ENCODE measurements at places on chromosomes 13 and 19.
A peak's percentile ranks its signal among the peaks of the same experiment; 100 is the strongest.

- no peak for DNase-seq
Measured at GRCh38 chr19:29432677-29433076, 93.1 kb upstream of the VSTM2B start.

DNA sequence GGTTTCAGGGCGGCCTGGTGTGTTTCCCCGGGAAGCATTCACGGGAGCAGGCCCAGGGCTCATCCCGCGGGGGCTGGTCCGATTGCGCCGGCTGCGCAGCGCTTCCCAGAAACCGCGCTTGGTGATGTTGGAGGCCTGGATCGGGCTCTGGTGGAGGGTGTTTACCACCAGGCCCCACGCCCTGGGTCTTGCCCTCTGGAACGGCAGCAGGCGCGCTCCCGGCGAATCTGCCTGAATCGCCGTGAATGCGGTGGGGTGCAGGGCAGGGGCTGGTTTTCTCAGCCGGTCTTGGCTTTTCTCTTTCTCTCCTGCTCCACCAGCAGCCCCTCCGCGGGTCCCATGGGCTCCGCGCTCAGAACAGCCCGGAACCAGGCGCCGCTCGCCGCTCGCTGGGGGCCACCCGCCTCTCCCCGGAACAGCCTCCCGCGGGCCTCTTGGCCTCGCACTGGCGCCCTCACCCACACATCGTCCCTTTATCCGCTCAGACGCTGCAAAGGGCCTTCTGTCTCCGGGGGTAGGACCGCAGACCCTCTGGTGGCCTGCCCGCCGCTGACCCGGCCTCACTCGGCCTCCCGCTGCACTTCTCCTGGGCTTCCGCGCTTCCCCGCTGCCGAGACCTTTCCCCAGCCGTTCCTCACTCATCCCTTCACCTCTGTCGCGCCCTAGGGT, 69.4 kb upstream of the GJB6 start:
- no peak for DNase-seq

GRCh38 chr13:42855410-42855809, 74.0 kb downstream of the FAM216B start:
- no peak for DNase-seq

DNA sequence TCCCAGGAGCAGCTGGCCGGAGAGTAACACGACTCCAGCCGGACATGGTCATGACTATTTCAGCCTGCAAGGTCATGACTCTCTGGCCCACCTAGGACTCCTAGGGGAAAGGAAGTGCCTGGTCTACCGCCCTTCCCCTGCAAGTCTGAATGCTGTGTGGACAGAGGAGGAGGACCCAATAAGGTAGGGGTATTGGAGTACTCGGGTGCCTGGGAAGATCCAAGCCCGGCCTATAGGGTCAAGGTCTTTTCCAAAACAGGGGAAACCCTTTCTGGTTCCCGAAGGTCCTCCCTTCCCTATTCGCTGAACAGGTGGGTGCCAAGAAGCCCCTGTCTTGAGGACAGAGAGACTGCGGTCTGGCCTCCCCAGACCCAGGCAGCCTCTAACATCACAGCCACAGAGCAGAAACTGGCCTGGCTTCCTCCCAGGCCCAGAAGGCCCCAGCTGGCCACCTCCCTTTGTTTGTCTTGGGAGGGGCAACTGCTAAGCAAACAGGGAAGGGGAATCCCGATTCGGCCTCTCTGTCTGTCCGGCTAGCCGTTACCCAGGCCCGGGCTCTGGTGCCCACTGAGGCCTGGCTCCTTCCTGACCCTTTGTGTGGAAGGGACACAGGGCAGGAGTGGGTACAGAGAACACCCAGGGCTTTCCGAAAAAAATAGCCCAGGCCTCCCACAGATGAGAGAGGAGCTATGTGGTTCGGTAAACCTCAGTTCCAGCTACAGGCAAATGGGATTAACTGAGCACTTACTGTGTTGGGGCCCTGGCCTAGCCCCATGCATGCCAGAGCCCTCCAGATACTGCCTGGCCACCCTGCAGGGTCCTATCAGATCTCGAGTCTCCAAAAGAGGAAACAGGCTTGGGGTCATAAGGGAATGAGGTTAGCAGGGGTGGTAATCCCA, 5.2 kb upstream of the GRAMD1A start:
- peak; percentile 87 for DNase-seq

GRCh38 chr13:34708566-34709313, 233.3 kb upstream of the NBEA start:
- DNase-seq, result no peak

DNA sequence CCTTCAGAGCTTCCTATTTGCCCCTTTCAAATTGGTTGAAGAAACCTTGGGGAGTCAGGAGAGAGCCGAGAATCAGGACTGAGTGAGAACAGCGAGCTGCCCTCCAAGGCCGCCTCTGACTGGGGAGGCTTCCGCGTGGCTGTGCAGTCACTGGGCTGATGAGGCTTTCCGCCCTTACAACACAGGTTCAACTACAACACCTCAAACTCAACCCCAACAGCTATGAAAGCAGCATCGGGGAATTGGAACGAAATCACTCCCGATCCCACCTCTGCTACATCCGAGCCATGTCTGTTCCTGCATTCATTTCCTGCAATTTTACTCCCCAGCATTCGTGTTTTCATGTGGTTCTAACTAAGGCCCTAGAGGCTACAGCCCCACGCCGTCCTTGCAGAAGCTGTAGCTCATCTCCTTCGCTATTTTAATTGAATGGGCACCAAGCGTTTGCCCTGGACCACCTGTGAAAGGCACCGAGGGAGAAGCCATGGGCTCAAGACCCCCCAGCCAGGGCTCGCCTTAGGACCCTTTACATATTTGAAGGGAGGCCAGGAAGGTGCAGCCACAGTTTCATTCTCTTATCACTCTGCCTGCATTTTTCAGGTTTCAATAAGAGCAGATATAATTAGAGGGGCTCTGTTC, 12.3 kb upstream of the RASA3 start:
- no peak for DNase-seq

DNA sequence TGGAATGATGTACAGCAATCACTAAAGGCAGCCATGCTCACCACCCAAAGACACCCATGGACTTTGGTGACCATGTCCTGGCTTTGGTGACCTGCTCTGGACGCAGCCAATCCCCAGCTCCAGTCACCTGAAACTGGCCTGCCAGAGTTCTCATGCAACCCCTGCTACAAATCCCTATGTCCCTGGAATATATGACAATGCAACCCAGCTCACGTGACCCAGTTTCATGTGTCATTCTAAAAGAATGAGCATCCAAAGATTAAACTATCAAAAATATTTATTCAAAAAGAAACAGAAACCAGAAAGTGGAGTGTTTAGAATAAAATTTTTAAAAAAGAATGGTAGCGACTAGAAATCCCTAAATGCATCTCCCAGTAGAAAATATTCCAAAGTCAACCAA, 203.3 kb upstream of the IRS2 start:
- no peak for DNase-seq

DNA sequence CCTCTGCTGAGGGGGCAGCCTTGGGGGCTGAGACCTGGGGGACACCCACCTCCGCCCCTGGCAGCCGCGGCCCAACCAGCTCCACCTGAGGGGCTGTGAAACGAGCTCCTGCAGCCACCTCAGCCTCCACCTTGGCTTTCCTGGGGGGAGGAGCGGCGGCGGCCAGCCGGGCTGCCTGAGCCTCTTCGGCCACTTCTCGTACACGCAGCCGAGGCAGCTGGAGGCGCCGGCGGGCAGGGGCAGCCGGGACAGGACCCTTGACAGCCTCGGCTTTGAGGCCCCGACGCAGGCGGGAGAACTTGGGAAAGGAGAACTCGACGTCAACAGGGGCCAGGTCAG, 7.6 kb upstream of the HIPK4 start:
- no peak for DNase-seq

- no peak for DNase-seq
Measured at GRCh38 chr13:98918771-98919170, 59.1 kb downstream of the DOCK9 start.

- DNase-seq, result no peak
Measured at GRCh38 chr13:39527961-39528660, 74.9 kb downstream of the LHFPL6 start.

- DNase-seq, result no peak
Measured at GRCh38 chr13:92649140-92649813, 577.3 kb upstream of the GPC6 start.

DNA sequence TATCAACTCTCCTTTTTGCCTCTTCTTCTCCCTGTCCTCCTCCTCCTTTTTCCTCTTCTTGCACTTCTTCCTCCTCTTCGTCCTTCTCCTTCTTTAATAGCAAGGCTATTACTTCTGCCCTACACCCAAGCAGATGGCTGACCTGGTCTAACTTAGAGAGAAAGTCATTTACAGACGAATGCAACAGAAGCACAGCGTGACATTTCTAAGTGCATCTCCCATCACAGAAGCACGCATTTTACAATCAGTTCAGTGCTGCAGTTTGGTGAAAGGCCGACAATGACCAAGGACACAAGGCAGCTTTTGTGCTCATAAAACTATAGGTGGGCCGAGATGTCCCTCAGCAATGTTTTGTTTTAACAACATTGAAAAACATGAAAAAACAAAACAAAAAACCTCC, 231.5 kb downstream of the FGF14 start:
- no peak for DNase-seq

- DNase-seq, result no peak
Measured at GRCh38 chr13:32447894-32448623, 20.1 kb upstream of the N4BP2L1 start.

DNA sequence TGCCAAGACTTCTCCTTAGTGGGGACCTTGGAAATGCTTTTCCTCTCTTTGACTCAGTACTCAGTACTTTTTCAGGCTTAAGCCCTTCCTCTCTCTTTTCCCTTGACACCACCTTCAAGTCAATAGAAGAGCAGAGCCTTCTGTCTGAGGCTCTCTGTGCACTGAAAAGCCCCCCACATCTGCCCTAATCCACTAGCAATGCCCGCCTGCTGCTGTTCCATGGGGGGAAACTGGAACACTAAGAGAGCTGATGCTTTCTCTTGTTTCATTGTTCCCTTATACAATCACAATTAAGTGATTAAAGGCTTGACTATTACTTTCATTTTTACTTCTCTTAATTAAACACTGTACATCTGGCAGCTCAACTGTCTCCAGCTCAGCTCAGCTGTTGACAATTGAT, 254.5 kb downstream of the SLITRK6 start:
- DNase-seq, result no peak

GRCh38 chr19:14577885-14578427, 4.9 kb upstream of the CLEC17A start:
- no peak for DNase-seq

GRCh38 chr19:41861116-41861768, 1.2 kb downstream of the RPS19 start:
- DNase-seq, result no peak

- no peak for DNase-seq
Measured at GRCh38 chr13:113646376-113646775, 11.6 kb downstream of the ATP4B start.

GRCh38 chr13:53941588-53942190, 913.1 kb downstream of the OLFM4 start:
- DNase-seq, result no peak

DNA sequence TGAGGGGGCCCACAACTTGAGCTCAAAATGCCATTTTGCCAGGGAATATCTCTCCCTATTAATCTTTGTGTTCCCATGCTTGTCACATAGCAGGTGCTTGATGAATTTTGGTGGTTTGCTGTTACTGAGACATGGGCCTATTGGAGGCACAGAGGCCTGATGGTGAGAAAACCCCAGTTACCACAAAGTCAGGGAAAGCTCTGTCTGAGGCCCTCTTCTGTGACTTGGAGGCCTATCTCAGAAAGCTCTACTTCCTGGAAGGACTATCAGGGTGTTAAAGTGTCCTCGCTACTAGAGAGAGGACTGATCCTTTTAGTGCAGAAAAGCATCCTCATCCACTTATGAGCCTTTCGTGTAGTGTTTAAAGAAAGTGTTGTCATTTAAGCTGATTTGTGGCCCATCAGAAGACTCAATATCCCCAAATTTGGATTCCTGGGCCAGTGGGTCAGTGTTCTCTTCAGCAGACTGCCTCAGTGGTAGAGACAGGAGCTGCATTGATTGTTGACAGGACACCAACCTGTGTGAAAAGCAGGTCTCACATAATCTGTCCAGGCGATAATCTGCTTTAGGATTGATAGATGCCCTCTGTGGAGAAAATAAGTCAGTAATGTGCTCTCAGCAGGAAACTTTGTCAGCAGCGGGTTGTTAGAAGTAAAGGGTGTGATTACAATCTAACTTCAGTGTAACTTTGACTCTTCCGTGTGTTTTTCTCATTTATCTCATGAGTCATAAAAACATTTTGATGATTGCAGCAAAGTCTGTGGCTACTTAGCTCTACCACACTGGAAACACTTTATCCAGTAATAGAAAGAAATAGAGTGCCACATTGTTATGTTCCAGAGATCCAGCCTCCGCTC, 121.0 kb downstream of the AKAP11 start:
- no peak for DNase-seq

- peak; percentile 72 for DNase-seq
Measured at GRCh38 chr19:10000171-10000826, 10.0 kb downstream of the COL5A3 start.

DNA sequence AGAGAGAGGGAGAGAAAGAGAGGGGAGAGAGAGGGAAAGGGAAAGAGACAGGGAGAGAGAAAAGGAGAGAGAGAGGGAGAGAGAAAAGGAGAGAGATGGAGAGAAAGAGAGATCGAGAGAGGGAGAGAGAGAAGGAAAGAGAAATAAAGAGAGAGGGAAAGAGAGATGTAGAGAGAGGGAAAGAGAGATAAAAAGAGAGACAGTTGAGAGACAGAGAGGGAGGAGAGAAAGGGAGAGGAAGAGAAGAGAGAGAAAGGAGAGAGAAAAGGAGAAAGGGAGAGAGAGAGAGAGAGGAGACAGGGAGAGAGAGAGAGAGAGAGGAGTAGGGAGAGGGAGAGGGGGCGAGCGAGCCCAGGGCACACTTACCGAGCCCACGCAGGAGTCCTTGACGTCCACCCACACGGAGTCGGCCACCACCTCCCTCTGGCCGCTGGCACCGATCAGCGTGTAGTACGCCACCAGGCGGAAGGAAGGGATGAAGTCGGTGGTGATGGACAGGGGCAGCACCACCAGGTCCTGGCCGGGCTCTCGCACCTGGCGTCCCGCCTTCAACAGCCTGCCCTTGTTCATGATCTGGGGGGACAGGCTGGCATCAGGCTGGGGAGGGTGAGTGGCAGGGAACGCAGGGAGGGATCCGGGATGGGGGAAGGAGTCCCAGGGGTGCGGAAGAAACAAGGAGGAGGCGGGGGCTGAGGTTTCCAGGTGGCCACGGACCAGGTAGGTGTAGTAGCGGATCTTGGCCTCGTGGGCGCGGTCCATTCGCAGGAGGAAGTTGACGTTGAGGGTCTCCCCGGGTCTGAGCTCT, 10.0 kb downstream of the C3 start:
- no peak for DNase-seq

GRCh38 chr19:57558525-57558924, 1.1 kb downstream of the ZNF550 start:
- no peak for DNase-seq

GRCh38 chr13:99717959-99718674, 216.8 kb downstream of the TM9SF2 start:
- DNase-seq, result no peak

- DNase-seq, result no peak
Measured at GRCh38 chr13:60273971-60274527, 110.3 kb upstream of the DIAPH3 start.

DNA sequence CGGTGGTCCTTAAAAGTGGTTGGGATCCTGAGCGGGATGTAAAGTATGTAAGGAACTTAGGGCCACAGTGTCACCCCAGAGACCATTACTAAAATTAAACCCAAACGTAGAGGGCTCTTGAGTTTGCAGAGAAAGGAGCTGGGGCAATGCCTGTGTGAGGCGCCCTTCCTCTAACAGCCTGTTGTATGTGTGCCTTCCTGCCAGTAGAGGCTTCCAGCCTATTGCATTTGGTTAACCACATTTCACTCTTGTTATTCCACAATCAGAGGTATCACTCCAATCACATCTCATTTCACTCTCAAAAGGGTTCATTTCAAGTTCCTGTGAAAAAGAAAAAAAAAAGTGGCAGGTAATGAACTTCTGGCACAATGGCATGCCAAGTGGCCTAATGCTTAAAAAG, 29.4 kb downstream of the DIAPH3 start:
- no peak for DNase-seq

Measured in Calu3 (cell line).